ENCODE measurements at places on chromosomes 6 and 20.

DNA sequence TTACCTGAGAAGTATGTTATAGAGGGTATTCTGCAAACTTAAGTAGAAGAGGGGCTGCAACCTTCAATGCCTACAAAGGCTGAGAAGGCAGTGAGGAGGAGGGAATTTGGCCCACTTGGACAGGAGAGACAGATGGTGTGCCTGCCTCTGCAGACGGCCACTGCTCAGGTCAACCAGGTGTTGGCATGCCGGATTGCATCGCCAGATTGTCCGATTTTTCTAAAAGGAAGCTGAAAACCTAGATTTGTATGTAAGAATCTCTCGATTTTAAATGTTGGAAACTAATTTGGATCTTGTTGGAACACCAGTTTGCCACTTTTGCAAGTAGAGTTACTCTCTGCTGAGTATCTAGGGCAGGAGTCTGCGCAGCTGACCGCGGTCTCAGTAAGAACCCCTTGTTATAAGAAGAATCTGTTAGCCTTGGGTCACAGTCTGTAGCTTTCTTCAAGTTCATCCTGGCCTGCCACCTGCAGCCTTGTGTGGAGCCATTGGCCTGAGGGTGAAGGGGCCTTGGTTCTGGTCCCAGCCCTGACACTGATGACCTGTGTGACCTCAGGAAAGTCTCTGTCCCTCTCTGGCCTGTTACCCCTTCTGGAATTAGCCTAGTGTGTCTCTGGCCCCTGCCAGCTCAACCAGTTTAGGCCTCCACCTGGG, 54.4 kb downstream of the TGM2 start:
- DNase-seq, result no peak

GRCh38 chr6:52595796-52596130, 18.9 kb upstream of the TRAM2 start:
- DNase-seq, result no peak

GRCh38 chr6:132865364-132865763, 51.0 kb downstream of the RPS12 start:
- no peak for DNase-seq

DNA sequence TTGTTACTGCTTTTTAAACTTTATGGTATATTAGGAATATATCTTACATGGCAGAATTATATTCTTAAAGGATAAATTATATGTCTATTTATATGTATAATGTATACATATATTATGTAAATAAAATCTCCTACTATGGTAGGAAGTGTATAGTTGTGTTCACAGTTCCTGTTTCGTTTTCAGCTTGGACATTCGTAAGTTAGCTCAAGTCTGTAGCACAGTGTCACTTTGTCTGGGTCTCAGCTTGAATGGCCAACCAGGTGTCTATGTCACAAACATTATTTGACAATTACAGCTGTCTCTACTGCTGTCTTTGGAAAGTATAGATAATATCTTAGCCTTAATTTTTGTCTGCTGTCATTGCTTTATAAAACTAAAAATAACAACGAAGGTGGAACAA, 303.9 kb downstream of the CDKAL1 start:
- no peak for DNase-seq

DNA sequence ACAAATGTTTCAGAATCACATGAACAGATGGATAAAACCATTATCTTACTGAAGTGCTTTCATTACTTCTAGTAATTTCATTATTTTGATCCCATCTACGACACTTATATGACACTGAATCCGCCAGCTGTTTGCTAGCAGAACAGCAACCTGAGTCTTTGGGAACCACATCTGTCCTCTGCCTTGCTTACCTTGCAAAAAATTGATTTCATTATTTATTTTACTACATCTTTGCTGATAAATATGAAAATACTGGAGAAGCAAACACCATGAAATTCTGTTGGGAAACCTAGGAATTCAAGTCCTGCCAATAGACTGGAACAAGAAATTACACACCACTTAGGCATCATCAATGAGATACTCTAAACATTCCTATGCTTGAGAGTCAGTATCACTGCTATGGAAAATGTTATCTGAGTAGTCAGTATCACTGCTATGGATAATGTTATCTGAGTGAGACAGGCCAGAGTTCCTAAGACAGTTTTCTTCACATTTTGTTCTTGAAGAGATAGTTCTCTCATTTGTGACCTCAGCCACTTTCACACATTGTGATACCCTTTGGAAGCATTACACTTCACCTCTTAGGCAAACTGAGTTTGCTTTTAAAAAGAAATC, 91.9 kb downstream of the PDE10A start:
- DNase-seq, result no peak

Measured in bone marrow (tissue), 2 donors.